8988T (cell line): ENCODE measurements at places on chromosomes 7 and 10.

DNA sequence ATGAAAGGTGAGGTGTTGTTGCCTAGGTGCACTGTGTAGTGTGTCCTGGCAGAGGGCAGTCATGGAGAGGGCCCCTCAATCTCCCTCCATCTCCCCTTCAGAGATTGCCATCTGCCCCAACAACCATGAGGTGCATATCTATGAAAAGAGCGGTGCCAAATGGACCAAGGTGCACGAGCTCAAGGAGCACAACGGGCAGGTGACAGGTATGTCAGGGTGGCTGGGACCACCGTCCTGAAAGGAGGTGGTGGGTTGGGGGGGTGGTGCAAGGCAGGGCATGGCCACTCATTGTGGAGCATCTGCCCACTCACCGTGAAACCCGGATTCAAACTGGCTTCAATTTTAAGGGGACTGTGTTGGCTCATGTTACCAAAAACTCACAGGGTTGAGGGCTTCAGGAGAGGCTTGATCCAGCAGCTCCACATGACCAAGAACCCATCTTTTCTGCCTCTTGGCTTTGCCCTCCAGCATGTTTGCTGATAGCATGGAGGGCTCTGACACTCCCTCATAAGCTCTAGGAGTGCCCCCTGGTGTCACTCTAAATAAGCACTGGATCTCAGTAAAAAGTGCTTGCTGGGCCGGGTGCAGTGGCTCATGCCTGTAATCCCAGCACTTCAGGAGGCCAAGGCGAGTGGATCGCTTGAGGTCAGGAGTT is 12.2 kb downstream of the ARPC1B start:
- no peak for DNase-seq

GRCh38 chr10:90318659-90319058 is 539.2 kb downstream of the HTR7 start:
- no peak for DNase-seq

DNA sequence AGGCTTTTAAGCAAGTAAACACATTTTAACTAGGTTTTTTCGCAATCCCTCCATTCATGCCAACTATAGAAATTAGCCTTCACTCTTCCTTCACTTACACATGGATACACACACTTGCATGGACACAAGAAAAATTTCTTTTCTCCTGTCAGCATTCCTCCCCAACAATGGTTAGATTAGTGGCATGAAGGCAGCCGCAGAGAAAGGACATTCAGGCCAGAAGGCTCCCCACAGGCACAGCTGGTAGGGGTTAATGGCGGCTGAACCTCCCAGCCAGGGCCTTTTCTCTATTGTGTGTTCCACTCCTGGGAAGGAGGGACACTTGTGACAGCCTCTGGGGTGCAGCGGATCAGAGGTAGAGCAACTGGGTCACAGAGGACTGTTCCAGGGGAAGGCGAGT is 255.0 kb upstream of the SP8 start:
- DNase-seq, result no peak

- DNase-seq, result no peak
These were observed 99.7 kb downstream of the TNS3 start for GRCh38 chr7:47482013-47482875.

DNA sequence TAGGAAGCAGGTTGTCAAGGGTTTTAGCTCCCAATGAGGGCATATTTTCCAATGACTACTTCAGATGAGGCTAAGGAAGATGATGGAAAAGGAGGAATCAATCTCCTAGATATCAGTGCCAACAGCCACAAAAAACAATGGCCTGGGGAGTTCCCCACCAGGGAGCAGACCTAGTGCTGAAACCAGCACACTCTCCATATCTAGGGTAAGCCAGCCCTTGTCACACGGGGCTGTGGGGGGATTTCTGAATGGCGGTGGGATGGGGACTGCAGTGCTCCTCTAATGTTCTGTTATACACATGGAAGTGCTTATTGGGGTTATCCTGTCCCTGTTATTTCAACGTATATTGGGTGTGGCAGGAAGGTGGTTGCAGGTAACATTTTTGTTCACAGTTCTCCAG is 18.5 kb downstream of the EPC1 start:
- no peak for DNase-seq

DNA sequence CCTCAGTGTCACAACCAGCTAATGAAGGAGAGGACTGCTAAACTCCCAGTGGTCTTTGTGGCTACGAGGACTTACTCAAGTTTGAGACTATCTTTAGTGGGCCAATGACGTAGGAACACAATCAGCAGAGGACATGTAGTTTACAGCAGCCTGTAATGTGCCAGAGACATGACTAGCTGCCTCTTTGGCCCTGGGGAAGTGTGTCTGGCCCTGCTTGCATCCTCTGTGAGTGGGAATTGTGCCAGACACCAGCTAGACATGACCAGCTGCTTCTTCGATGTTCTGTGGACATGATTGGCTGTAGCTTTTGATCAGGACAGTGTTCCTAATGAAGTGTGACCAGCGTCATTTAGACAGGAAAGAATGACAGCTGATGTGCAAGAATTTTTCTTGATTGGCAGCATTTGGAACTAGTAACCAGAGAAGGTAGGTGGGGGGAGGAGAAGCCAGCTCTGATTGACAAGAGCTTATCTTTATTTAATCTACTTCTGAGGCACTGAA is 141.7 kb downstream of the AUTS2 start:
- DNase-seq, result no peak

GRCh38 chr10:33550811-33551210 is 216.3 kb upstream of the NRP1 start:
- no peak for DNase-seq

DNA sequence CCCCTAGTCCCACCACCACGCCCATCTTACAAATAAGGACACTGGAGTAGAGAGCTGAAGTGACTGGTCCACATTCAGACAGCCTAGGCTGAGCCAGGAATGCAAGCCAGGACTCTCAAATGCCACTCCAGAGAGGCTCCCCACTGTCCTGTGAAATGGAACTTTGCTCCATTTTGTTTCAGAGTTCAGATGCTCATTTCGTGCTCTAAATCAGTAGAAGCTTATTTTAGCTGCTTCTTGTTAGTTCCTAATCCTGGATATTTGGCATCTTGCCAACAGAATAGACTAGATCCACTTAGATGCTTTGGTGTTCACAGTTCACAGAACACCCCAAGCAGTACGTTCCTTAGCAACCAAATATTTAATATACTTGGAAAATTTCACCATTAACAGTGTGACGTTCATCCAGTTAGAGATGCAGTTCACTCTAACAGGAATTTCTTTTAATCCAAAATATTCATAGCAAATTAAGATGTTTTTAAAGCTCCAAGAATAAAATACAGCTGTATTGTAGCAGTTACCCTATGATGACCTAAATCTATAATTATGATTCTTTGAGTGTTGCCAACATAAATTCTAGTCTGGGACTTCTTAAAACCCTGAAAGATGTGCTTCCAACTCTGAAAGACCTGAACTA is 7.3 kb downstream of the MMP21 start:
- DNase-seq, result no peak

DNA sequence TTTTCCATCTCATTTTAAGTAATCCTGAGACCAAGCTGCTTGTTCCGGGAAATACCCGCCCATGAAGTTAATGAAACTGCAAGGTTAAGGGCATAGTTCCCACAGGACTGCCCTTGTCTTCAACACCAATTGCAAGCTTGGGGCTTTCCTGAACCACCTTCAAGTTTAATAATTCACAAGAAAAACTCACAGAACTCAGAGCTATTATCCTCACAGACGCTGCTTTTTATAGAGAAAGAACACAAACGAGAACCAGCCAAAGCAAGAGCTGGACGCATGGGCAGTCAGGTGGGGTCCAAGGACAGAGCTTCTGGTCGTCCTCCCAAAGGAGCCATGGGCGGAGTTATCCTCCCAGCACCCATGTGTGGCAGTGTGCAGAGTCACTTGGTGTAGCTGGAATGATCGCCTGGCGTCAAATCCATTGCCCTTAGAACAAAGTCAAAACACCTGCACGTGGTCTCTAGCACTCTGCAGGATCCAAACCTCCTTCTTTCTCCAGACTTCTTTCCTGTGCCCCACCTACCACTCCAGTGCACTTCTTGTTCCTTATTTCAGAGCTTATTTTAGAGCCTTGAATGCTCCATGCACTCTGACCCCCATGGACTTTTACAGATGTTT is 56.7 kb downstream of the SNX10 start:
- no peak for DNase-seq

- DNase-seq, result no peak
These were observed 126.6 kb downstream of the PTPN20 start for GRCh38 chr10:47037654-47038425.

GRCh38 chr7:101952355-101953247 is 135.2 kb downstream of the CUX1 start:
- DNase-seq, result no peak

DNA sequence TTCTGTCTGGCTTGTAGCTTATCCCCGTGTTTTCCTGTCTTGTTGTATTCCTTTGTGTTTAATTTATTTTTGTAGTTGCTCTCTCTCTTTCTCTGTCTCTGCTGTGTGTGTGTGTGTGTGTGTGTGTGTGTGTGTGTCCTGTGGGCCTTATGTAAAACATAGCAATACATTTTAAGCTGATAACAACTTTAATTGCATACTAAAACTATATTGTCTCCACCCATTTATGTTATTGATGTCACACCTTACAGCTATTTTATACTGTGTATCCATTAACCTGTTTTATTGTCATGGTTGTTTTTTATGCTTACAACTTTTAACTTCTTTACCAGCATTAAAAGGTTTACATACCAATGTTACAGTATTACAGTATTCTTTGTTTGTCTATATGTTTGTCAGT is 293.6 kb downstream of the SUGCT start:
- no peak for DNase-seq

- DNase-seq, result no peak
These were observed 11.4 kb downstream of the BHLHA15 start for GRCh38 chr7:98222533-98223195.

DNA sequence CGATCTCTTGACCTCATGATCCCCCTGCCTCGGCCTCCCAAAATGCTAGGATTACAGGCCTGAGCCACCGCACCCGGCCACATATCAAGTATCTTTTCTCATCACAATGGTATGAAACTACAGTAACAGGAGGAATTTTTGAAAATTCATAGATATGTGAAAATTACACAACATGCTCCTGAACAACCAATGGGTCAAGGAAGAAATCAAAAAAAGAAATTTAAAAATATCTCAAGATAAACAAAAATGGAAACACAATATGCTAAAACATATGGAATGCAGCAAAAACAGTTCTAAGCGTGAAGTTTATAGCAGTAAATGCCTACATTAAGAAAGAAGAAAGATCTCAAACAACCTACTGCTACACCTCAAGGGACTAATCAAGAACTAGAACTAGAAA is 59.8 kb upstream of the ADAM12 start:
- no peak for DNase-seq

DNA sequence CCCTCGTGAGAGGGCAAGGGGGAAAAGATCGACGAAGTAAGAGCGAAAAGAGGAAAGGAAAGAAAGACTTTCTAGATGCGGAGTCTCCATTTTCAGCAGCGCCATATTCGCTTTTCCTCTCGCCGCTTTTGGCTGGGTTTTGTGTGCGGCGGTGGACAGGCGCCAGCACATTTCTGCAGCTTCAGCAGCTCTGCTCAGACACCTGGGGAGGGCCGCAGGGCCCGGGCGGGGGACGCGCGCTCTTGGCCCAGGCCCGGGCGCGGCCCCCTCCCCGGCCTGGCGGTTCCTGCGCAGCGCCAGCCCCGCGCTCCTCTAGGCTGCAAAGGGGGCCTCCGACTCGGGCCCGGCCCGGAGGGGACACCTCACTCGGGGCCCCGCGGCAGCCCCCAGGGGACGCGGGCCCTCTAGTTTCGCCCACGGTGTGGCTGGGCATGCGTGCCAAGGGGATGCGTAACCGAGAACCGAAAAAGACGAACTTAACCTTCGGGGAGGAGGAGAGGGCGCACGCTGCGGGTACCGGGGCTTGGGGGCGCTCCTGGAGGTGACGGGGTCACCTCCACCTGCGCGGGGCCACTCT is 34.5 kb upstream of the EBLN1 start:
- no peak for DNase-seq

DNA sequence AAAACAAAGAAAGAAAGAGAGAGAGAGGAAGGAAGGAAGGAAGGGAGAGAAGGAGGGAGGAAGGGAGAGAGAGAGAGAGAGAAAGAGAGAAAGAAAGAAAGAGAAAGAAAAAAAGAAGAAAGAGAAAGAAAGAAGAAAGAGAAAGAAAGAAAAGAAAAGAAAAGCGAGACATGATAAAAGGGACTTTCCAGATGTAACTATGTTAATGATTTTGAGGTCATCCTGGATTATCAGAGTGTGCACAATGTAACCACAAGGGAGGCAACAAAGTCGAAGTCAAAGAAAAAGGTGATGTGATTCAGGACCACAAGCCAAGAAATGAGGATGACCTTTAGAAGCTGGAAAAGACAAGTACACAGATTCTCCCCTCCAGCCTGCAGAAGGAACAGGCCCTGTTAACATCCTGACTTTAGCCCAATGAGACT is 48.9 kb upstream of the PAX2 start:
- no peak for DNase-seq

GRCh38 chr10:131274883-131275282 is 36.6 kb downstream of the TCERG1L start:
- DNase-seq, result no peak

DNA sequence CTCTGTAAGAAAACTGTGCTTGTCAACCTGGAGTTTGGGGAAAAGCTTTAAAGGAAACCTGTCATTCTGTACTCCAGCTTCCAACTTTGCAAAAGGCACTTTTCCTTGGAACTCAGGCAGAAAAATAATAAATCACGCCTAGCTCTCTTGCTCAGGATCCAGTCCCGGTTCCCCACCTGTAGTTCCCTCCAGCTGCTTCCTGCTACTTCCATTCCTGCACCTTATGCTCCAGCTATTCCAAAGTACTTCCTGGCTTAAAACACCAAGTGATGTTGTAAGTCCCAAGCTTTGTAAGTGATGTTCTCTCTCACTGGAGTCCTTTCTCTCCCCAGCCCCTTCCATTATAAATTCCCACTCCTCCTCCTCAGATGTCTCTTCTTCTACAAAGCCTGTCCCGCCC is 98.6 kb downstream of the GRM8 start:
- DNase-seq, result no peak

DNA sequence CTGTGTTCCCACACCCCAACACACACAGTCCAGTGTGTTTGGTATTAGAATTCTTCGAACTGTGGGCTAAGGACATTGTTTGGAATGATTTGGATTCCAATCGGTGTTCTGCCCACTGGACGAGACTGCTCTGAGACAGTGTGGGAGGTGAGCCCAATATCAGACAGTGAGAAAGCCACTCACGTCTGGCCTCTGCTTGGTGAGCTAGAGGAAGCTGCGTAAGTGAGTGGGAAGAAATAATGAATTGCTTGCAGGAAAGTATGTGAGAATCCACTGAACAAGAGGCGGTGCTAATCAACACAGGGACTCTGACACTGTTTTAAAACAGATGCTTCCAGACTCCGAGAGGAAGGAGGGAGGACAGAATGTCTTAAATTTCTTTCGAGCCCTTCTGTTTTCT is 675.0 kb upstream of the ANKRD30A start:
- no peak for DNase-seq

DNA sequence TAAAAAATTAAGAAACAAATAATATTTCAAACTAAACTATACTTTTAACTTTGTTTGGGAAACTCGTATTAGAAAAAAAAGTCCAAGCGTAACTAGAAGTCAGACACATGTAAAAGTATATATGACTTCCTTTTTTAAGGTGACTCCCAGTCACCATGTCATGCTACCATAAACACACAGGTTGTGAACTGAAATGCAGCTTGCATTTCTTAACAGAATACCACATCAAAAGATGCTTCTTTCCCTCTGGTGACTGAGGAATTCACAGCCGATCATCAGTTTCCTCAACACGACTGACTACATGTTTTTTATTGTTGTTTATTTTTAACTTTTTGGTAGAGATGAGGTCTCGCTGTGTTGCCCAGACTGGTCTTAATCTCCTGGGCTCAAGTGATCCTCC is 445.0 kb downstream of the PARD3 start:
- no peak for DNase-seq

- DNase-seq, result no peak
These were observed 620.0 kb downstream of the CNTNAP2 start for GRCh38 chr7:146736446-146737190.

- no peak for DNase-seq
These were observed 18.4 kb downstream of the LRRC27 start for GRCh38 chr10:132350391-132350790.
